HFFc6 (cell line): ENCODE measurements at places on chromosomes 13 and 19.

DNA sequence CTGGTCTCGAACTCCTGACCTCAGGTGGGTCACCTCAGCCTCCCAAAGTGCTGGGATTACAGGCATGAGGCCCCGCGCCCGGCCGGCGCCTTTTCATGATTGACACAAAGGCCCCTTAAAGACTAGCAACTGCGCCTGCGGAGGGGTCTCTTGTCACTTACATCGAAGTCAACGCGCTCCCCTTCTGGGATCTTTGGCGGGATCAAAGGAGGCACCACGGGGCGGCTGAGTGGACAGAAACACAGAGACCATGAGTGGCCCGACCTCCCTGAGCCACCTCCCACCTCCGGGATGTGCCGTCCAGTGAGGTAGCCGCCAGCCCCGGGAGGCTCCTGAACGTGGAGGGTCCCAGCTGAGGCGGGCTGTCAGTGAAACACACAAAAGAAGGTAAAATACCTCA lies 7.3 kb downstream of the TNNT1 start:
- no peaks in the 10 kb centered on the region for H3K36me3 ChIP-seq
- H3K4me1 ChIP-seq, result peaks cover 5% of the 10 kb centered on the region
- no peak overlapping the region for H3K4me3 ChIP-seq
- DNase-seq, result no peak
- no peak overlapping the region for H3K27ac ChIP-seq

- DNase-seq, result no peak
- peaks cover 12% of the 10 kb centered on the region for H3K4me1 ChIP-seq
- H3K27ac ChIP-seq, result no peak overlapping the region
- H3K4me3 ChIP-seq, result no peak overlapping the region
- H3K36me3 ChIP-seq, result peaks cover 16% of the 10 kb centered on the region; the same call in 1 of the 2 replicates
These were observed 18.9 kb downstream of the RCBTB1 start for GRCh38 chr13:49566461-49566860.

DNA sequence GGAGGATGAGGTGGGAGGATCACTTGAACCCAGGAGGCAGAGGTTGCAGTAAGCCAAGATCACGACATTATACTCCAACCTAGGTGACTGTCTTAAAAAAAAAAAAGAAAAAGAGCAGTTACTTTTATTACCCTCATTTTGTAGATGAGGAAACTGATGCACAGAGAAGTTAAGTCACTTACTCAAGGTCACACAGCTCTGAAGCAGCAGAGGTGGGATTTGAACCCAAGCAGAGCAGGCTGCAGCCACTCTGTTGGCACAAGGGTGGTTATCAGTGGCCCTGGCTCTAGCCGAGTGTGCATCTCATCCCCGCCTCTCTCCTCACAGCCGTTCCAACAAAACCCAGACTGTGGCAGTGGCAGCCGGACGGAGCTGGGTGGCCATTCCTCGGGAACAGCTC lies 7.6 kb downstream of the IL27RA start:
- H3K4me1 ChIP-seq, result peaks cover 18% of the 10 kb centered on the region
- H3K36me3 ChIP-seq, result no peaks in the 10 kb centered on the region
- H3K27me3 ChIP-seq, result peaks cover 1% of the 10 kb centered on the region
- no peak overlapping the region for H3K27ac ChIP-seq
- no peak for DNase-seq

GRCh38 chr19:517721-518597 lies 10.7 kb downstream of the TPGS1 start:
- DNase-seq, result no peak
- H3K27ac ChIP-seq, result no peak overlapping the region
- H3K4me3 ChIP-seq, result no peak overlapping the region
- peaks cover 20% of the 10 kb centered on the region for H3K36me3 ChIP-seq
- peaks cover 1% of the 10 kb centered on the region; the same call in 1 of the 2 replicates for H3K27me3 ChIP-seq

- H3K4me3 ChIP-seq, result no peak overlapping the region; the same call in 1 of the 2 replicates
- H3K4me1 ChIP-seq, result peaks cover 29% of the 10 kb centered on the region
- peaks cover 1% of the 10 kb centered on the region; the same call in 1 of the 2 replicates for H3K27me3 ChIP-seq
- no peak overlapping the region for H3K27ac ChIP-seq
- no peaks in the 10 kb centered on the region for H3K36me3 ChIP-seq
- DNase-seq, result no peak
These were observed 1.9 kb upstream of the MRPS31 start for GRCh38 chr13:40772765-40773473.

DNA sequence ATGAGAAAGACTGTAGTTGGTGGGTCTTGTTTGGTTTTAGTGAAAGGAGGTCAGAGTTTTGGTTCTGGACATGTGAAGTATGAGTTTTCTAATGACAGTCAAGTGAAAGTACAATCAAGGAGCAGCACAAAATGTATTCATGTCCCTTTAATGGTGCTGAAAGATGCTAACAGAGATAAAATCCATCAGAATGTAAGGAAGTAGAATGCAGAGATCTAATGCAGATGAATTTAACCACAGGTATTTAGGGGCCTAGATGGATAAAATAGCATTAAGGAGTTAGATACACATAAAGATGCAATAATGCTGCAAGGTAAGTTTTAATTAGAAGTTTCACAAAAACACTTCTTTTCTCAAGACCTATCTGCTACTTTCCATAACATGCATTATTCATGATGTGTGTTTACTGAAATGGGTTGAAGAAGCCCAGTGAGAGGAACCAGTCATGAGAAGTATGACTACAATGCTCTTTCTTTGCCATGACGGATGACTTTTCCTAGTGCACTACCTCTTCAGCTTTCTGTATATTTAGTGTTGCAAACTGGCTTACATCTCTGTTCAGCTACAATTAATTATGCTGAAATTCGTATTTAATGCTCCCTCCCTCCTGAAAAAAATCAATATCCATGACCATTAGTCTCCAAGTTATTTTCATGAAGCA lies 222.9 kb upstream of the HTR2A start:
- peak; percentile 2 for DNase-seq
- H3K27ac ChIP-seq, result no peak overlapping the region
- H3K27me3 ChIP-seq, result no peaks in the 10 kb centered on the region; the same call in 1 of the 2 replicates
- H3K4me1 ChIP-seq, result peaks cover 43% of the 10 kb centered on the region; the same call in 1 of the 2 replicates
